ENCODE measurements at places on chromosomes 16 and 17.
A peak's percentile ranks its signal among the peaks of the same experiment; 100 is the strongest.

GRCh38 chr17:5299383-5299782 is 17.3 kb downstream of the RABEP1 start:
- DNase-seq = no peak

DNA sequence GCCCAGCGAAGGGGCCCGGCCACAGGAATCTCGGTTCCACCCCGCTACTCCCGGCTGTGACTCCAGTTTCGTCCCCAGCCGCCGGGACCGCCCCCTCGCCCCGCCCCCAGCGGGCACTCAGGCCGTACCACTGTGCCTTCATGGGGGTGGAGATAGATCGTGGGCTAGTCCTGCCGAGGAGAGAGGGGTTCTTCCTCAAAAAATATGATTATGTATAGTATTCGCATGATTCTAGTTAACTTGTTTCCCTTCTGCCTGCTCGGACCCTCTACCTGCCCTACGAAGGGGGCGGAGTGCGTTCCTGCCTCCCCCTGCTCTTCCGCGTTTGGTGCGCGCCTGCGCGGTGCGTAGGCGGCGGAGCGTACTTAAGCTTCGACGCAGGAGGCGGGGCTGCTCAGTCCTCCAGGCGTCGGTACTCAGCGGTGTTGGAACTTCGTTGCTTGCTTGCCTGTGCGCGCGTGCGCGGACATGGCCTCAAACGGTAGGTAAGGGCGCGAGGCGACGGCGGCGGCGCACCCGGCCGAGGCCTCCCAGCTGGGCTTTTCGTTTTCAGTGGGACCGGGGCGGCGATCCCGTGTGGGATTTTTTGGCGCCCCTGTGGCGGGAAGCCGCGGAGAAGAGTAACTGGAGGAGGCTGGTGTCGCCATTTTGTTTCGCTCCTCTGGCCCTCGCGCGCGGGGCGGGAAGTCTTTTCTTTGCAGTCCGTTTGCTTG is at the start of gene FUS:
Gene FUS, plus strand, starts transcription at position 393 of the 713 bp plus-strand sequence. Its CDS starts 76 bp downstream, at position 469.
- peak; percentile 85 for DNase-seq

- no peak for DNase-seq
Observed at GRCh38 chr16:31157136-31157535, 7.3 kb upstream of the PRSS36 start.

DNA sequence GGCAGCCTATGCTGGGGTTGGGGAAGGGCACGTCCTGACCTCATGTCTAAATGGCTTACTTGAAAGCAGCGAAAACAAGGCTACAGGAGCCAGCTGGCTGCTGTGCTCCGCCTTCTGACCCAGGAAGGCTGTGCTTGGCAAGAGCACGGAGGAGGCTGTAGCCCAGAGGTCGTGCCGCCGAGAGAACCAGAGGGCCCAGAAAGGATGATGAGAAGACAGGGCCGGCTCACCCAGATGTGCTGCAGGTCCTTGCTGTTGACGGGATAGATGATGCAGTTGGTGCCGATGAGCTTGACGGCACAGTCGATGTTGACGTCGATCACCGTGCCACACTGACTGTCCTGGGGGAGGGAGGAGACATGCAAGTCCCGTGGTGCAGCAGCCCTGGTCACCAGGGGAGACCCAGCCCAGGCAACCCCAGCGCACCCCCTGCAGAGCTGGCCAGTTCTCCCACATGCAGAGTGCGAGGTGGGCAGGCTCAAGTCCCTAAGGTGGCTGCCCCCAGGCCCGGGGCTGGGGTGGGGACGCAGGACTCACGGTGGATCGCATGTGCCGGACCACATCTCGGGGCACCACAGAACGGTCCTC is 20.7 kb downstream of the SPHK1 start:
- no peak for DNase-seq

DNA sequence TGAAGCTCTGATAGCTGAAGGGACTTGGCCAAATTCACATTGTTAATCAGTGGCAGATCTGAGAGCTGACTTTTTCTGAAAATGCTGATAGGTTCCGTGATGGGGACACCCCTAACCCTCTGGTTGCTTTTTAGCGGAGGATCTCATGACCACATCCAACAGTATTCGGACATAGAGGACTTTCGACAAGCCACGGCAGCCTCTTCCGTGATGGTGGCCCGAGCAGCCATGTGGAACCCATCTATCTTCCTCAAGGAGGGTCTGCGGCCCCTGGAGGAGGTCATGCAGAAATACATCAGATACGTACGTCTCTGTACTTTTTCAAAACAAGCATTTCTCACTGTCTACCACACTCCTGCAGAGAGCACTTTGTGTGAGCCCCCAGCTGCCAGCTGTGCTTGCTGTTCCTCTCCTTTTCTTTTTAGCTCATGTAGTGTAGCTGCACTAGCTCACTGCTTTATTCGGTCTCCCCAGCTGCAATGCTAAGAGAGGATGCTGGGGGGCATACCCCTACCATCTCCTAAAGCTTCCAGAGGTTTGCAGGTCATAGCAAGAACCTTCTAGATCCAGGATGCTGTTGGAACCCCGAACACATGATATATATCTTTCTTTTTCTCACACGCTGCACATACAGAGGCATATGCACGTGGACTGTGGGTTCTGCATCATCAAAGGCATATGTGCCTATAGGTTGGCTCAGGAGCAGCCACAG is 14.2 kb upstream of the NFATC3 start:
- no peak for DNase-seq

DNA sequence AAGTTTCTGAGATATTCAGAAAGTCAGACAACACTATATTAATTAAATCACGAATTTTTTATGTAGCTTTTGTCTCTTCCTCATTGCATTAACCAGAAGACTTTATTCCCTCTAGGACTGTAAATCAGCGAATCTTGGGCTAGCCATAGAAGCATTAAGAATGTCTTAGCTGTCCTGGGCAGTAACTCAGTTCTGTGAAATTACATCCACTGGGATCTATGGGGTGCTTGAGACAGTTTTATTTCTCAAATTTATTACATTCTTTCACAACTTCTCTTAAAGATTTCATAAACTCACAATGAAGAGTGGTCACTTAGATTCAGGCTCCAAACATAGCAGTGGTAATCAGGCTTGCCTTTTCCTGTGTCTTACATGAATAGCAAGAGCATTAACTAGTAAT is 1153.4 kb downstream of the CDH8 start:
- DNase-seq = no peak

GRCh38 chr17:17398943-17399926 is 77.6 kb upstream of the MED9 start:
- DNase-seq = no peak

DNA sequence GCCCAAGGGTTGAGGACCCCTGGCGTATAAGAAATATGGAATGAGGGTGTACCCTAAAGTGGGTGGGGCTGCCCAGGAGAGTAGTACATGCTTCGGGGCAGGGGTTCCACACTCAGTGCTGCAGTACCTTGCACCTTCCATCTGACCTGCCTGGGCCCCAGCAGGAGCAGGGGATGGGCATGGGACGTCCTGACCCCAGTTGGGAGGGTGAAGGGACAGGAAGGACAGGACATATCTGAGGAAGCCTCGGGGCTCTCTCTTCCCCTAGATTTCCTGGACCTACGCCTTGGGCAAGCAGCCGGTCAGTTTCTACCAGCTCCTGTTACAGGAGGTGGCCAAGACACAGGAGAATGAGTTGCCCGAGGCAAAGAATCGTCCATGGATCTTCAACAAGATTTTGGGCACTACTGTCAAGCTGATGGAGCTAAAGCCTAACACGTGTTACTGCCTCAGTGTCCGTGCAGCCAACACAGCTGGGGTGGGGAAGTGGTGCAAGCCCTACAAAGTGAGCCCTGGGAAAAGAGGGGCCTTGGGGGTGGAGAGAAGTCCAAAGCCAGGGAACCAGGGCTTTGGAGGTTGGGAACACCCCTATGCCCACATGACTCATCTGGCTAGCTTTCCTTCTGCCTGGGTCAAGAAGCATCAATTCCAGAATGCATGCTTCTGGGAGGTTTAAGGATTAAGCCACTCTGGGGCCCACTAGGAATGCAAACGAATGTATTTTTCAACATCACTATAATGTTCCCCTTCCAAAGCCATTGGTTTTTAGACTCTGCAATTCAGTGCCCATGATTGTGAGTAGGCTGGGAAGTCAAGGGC is 7.9 kb downstream of the FNDC8 start:
- no peak for DNase-seq

- DNase-seq = peak; percentile 28
Observed at GRCh38 chr17:81513753-81514488, 1.3 kb upstream of the ACTG1 start.

DNA sequence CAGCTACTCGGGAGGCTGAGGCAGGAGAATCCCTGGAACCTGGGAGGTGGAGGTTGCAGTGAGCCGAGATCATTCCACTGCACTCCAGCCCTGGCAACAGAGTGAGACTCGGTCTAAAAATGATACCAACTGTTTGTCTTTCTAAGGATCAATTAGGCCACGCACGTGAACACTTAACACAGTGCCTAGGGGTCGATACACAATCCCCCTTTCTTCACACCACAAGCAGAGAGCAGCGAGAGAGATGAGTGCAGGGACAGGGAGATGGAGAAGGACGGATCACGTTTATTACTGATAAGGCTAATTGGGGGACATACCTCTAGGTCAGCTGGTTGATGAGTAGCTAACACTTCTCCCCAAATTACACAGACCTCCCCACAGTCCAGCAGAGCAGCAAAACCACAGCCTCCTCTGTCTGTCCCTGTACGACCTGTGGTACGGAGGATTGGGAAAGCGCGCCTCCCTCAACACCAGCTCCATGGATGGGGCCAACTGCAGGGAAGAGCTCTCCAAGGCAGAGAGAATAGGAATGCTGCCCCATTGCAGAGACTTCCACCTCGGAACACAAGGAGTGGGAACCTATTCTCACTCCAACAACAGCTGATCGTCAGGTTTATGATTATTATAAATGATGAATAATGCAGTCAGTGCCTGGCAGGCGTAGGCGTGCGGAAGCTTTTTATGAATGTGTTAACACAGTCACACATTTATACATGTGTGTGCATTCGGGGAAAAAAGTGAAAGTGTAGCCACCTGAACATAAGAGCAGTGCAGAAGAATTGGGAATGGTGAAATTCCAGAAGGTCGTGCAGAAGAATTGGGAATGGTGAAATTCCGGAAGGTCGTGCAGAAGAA is 155.1 kb downstream of the C16orf95 start:
- DNase-seq = no peak

DNA sequence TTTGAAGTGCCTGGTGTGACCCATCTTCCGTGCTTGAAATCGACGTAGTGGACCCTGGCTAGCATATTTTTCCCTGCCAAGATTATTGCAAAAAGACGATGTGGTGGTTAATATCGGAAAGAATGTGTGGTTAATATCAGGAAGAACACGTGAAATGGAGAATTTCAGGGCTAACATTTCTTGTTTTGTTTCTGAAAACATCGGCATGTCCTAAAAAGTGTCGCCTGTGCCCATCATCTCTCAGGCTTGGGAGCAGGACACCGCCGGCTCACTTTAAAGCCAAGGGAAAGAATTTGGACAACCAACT is 345 bp upstream of the DCXR start:
- DNase-seq = no peak

DNA sequence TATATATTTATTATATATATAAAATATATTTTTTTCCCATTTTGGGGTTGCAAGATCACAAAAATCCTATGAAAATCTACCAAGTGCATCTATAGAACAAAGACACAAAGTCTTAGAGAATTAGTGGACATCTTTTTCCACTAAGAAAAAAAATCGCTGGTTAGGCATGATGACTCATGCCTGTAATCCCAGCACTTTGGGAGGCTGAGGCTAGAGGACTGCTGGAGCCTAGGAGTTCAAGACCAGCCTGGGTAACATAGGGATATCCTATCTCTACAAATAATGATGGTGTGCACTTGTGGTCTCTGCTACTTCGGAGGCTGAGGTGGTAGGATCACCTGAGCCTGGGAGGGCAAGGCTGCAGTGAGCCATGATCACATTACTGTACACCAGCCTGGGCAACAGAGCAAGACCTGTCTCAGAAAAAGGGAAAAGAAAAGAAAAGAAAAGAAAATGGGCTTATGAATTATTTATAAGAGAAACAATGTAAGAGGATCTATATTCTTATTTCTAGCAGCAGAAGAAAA is 185.1 kb upstream of the PSMD7 start:
- DNase-seq = no peak

DNA sequence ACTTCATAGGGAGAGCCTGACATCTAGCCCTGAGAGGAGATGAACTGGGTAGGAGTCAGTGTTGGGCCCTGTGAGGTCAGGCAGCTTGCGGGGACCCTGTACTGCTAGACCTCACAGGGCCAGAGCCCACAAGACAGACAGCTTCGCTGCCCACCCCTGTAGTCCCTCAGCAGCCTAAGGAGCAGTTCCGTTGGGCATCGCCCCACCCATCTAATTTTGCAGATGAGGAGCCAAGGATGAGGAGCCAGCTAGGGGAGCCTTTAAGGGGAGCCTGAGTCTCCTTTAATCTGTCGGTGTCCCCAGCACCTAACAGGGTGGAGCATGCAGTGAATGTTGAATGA is 755 bp upstream of the TUFM start:
- DNase-seq = no peak

GRCh38 chr16:49491771-49492761 is 118.5 kb downstream of the C16orf78 start:
- DNase-seq = peak; percentile 13

DNA sequence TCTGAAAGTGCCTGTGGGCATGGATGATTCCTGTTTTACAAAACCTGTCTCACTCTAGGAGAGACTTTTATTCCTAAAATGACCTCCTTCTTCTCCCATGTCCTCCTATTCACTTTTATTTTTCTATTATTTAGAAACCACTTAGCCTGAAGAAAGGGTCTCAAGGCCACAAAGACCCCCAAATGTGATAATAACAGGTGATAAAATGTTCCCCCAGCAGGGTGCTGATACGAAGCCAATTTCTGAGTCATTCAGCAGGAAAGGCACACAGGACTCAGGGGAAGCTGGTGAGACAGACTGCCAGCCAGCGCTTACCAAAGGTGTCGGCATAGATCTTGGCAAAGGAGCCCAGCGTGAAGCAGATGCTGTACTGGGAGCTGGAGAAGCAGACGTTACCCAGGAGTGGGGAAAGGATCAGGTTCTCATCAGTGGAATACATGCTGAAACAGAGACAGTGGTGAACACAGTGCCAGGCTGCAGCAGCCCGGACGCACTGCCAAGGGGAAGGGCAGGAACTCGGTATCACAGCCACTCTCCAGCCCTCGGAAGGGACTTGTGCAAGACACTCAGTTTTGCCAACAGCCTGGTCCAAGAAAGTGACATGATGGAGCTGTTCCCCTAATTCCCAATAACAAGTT is 24.6 kb downstream of the HIGD1B start:
- DNase-seq = no peak

DNA sequence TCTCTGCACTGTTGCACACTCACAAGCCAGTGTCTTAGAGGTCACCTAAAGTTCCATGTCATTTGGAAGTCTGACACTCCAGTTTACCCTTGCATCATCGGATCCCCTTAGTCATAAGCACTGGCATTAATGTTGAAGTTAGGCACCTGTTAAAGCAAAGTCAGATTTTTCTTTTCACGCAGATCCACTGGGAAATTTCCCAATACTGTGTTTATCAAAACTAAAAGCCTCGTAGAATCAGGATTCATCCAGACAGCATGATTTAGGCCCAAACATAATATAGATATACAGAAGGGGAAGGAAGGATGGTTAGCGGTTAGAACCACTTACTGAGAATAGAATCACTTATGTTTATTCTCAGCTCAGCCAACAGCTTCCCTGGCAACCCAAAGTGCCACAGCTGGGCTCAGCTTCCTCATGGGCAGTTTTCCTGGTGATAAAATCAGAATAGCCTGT is 30.1 kb upstream of the HAPSTR1 start:
- DNase-seq = no peak
